ENCODE measurements at places on chromosomes 12 and 14. TPM values are rescaled to one million over a fixed set of nuclear protein-coding genes. Genes with fewer than 3 reads are reported as not detected.

GRCh38 chr14:105485739-105486162 is 935 bp upstream of the CRIP1 start:
- peak; percentile 75 for DNase-seq

The MAP3K12 gene
- 15.1 TPM for total RNA-seq

DNA sequence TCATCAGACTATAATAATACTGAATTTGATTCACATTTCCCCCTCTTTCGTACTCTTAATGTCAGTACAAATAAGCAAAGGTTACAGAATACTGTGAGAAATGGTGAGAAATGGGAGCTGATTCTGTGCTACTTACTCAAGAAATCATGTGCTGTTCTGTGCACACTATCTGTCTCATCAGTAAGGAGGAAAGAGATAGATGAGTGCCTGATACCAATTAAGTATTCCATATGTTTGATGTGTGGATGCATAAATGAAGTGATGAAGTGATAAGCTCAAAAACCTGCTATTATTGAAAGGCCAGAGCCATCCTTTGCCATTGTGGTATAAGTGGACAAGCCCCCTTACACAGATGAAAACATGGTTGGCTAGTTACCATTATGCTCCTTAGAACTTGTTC is 127.7 kb downstream of the PDE3A start:
- no peak for DNase-seq

DNA sequence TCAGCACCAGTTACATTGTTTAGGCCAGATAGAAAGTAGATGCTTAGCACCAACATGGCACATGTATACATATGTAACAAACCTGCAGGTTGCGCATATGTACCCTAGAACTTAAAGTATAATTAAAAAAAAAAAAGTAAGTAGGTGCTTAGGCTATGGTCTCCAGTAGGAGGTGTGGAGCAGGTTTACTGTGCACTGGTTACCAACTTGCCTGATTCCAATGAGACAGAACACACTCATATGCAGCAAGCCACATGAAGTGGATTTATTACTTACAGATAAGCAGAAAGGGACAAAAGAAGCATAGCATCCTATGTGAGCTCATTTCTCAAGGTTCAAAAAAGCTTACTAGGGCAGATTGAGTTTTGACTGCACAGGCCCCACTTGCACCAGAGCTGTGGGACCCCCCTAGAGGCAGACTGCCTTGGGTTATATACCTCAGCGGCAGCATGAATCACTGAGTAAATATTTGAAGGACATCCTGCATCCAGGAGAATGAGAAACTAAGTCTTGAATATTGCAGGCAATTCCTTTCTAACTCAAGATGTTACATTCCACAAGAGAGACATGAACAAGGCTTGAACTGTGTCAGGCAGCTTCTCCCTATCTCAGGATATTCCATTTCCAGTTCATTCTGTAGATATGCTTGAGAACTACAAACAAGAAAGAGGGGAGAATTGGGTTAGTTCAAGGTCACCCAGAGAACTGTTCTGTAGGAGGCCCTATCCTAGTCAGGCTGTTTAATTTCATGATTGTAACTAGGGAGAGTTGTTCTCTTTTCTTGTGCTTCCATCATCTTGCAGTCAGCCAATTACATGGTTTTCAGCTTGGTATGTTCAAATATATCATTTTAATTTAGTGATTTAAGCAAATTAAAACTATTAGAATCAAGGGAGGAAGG is 30.1 kb downstream of the LRFN5 start:
- no peak for DNase-seq

The TSPAN8 gene
- total RNA-seq, result not detected

- DNase-seq, result no peak
Observed at GRCh38 chr14:20247646-20248246, 8.7 kb downstream of the OR11H4 start.

DNA sequence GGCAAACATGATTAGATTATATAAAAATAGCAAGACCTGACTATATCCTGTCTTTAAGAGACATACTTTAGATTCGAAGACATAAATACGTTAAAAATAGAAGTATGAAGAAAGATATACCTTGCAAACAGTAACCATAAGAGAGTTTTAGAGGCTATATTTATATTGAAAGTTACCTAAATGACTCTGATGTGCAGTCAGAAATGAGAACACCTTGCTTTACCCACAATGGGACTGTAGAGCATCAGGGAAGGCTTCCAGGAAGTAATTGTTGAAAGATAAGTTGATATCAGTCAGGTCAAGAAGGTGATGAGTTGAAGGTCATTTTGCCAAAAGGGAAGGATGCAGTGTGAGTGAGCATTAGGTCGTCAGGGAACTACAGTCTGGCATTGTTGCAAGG is 110.2 kb downstream of the NEDD1 start:
- no peak for DNase-seq

- DNase-seq, result no peak
Observed at GRCh38 chr14:64973026-64973442, 898 bp upstream of the RAB15 start.

DNA sequence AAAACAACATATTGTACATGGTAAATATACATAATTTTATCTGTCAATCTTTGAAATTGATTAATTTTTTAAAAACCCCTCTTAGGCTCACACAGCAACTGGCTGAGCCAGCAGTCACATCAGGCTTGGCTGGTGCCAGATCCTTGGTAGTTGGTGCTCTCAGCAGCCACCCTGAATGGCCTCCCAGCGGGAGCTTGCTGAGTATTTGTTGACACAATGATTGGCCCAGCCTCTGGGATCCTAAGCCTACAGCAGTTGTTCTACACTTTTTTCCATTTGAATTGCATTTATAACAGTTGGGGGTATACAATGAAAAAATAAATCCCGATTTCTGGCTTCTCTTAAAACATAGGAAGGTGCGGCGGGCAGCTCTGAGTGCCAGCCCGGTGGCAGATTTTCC is 11.1 kb downstream of the PRKAB1 start:
- no peak for DNase-seq

GRCh38 chr12:87329076-87329863 is 699.9 kb downstream of the C12orf50 start:
- no peak for DNase-seq

- DNase-seq, result no peak
Observed at GRCh38 chr12:56373515-56373914, 10.9 kb upstream of the APOF start.

DNA sequence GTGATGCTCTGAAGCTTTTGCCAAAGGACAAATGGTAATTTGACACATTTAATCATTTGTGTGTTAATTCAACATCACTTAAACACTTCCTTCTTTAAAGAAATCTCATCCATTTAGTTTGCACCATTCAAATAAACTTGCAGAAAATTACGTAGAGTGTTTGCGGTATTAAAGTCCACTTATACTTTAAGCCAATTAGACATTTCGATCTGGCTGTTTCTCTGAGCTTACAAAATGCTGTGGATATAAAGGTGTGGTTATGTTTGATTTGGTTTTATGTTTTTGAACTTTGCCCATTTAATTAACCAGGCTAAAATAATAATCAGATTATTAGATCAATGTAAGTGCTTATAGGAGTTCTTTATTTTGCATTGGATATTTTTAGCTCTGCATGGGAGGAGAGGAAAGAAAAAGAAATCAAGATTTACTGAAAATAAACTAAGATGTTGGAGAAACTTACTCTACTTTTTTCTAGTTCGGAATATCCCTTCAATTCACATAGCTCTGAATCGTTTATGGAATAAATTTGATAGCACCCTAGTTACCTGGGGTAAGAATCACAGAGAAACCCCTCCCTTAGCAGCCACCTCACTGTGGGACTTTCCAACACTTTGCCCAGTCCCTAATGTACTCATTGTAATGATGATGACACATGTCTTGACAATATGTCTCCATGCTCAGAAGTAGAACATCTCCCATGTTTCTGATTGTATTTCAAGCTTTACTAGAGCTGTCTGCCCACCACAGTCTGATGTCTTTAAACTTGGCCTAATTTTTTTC is 268.0 kb downstream of the BTG1 start:
- DNase-seq, result peak; percentile 47

The FAR2 gene
- not detected for total RNA-seq

- no peak for DNase-seq
Observed at GRCh38 chr14:75469164-75469563, 41.3 kb downstream of the JDP2 start.

DNA sequence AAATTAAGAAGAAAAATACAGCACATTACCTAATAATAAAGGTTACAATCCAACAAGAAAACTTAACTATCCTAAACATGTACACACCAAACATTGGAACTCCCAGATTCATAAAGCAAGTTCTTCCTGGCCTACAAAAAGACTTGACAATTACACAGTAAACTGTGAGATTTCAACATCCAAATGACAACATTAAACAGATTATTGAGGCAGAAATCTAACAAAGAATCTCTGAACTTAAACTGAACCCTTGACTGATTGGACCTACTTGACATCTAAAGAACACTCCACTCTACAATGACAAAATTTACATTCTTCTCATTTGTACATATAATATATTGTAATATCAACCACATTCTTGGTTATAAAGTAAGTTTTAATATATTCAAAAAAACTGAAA is 1341.3 kb downstream of the LRFN5 start:
- no peak for DNase-seq

- no peak for DNase-seq
Observed at GRCh38 chr14:63686926-63687325, 40.9 kb downstream of the SGPP1 start.

- DNase-seq, result no peak
Observed at GRCh38 chr12:88451205-88451604, 129.1 kb downstream of the KITLG start.

DNA sequence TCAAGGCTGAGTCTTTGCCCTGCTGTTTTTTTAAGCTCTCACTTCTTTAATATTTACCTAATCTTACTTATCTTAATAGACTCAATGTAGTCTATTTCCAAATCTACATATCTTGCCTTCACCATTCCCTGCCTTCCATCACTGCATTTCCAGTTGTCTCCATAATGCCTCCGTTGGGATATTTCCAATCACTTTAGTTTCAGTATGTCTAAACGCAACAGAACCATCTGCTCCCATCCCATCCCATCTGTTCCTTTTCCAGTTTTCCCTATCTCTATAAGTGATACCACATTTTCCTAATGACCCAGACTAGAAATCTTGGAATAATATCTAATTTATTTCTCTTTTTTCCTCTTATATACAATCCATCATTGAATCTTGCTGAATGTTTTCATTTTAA is 15.1 kb upstream of the CCDC198 start:
- DNase-seq, result no peak

DNA sequence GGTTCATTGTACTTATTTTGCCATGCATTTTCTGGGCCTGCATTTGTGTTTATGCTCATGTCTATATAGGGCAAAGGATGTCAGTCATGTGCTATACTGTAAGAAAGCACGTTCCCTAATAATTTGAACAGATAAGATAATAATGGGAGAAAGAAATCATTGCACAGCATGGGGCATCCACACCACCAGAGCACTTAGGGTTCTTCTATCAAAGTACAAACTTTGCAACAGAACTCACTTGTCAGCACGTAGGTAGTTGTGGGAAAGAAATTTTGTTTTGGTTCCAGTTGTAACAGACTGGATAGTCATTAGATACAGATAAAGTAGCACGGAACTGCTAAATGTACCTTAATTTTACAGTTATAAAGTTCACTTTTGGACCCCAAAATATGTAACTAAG is 10.1 kb downstream of the PPP1CC start:
- DNase-seq, result no peak

GRCh38 chr12:27576667-27577347 is 52.8 kb downstream of the PPFIBP1 start:
- no peak for DNase-seq

The SLC17A8 gene
- not detected for total RNA-seq

The AICDA gene
- 0.94 TPM for total RNA-seq

The FGF6 gene
- not detected for total RNA-seq

The ATXN3 gene
- 51.6 TPM for total RNA-seq

The MYH7 gene
- not detected for total RNA-seq

- DNase-seq, result no peak
Observed at GRCh38 chr12:90292183-90292582, 583.5 kb upstream of the ATP2B1 start.

GRCh38 chr12:40181490-40181889 is 43.3 kb upstream of the LRRK2 start:
- DNase-seq, result no peak

- DNase-seq, result peak; percentile 67
Observed at GRCh38 chr12:47838286-47838931, 18.7 kb upstream of the HDAC7 start.

The PLEKHD1 gene
- 0.12 TPM for total RNA-seq

The LBHD2 gene
- total RNA-seq, result not detected

DNA sequence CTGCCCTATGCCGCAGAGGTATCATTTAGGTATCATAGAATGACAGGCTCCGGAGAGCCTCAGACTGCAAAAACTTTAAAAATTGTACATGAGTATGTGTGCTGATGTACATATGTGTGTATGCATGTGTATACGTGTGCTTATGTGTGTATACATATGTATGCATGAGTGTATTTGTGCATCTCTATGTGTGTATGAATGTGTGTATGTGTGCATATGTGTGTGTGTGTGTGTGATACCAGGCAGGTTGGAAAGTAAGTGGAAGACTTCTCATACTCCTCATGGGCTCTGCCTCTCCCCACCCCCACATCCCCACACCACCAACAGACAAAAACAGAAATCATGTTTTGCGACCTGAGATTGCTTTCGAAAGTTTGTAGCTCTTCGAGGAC is 621 bp upstream of the TMEM117 start:
- no peak for DNase-seq

DNA sequence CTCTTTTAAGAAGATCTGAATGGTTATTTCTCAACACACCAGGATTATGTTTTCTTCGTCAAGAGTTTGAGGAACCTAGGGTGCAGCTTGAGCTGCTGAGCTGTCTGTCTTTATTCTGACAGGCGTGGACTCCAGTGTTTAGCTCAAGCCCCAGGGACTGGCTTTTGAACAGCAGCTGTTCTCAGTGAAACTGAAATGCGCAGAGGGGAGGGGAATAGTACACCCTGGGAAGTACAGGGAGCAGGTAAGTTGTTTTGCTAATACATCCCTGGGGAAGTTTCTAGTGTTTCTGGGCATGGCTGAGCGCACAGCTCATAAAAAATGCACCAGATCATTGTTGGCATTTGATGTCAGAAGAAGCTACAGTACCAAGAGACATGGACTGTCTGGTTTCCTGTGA is 659.8 kb downstream of the DIO2 start:
- DNase-seq, result no peak

DNA sequence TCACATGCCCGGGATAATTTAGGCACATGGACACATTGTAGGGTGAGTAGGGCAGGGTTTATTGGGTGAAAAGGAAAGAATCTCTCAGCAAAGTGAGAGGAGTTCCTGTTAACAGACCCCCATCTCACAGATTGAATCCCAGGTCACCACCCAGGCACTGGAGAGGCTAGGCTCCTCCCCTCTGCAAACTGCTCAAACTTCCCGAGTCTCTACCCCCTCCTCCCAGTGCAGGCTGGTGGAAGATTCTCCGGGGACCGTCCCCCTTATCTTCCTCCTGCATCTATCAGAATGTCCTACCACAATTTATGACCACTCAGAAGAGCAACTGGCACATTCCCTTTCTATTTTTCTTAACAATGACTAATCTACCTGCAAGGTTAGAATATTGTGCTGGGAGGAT is 126.0 kb downstream of the NTF3 start:
- DNase-seq, result no peak

The RNASE1 gene
- total RNA-seq, result not detected

GRCh38 chr14:77186911-77187648 is 5.5 kb downstream of the TMEM63C start:
- no peak for DNase-seq

All from B cell (primary cell).